ENCODE measurements at places on chromosomes 1 and 21. TPM values are rescaled to one million over a fixed set of nuclear protein-coding genes. Genes with fewer than 3 reads are reported as not detected.
A peak's percentile ranks its signal among the peaks of the same experiment; 100 is the strongest.

The GPR37L1 gene
- 0.21 TPM for total RNA-seq

- DNase-seq: no peak
Observed at GRCh38 chr1:55943012-55943411, 636.4 kb downstream of the PLPP3 start.

GRCh38 chr1:239723776-239724367 is 337.5 kb downstream of the CHRM3 start:
- no peak for DNase-seq

- DNase-seq: peak; percentile 77
Observed at GRCh38 chr1:113912594-113913311, 7.6 kb downstream of the DCLRE1B start.

DNA sequence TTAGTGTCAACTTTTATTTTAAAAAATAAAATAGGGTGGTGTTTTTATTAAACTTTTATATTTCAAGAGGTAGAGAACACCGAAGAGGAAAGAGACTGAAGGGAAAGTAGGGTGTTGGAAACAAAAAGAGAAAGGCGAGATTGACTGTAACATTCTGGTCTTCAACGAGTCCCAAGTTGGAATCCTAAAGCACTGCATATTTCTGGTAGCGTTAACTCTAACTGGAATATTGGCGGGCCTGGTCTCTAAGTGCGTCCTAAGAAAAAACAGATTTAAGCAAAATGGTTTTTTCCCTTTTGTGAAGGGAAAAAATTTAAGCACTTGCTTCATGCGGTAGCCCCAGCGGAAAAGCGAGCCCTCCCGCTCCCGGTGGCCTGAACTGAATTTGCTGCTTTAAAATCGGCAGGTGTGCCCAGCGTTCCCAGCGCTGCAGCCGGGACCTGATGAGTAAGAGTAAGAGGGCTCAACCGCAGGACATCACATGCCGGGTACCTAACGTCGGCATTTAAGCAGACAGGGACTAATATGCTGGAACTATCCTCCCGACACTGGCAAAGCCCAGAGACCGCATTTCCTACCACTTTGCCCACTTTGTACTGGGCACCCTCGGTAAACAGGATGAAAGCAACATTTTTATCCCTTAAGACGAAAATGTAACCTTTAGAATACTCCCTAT is 30.5 kb upstream of the NFIA start:
- DNase-seq: no peak

Data from right cardiac atrium (tissue), 5 donors.